ENCODE measurements at places on chromosomes 7 and 10.

DNA sequence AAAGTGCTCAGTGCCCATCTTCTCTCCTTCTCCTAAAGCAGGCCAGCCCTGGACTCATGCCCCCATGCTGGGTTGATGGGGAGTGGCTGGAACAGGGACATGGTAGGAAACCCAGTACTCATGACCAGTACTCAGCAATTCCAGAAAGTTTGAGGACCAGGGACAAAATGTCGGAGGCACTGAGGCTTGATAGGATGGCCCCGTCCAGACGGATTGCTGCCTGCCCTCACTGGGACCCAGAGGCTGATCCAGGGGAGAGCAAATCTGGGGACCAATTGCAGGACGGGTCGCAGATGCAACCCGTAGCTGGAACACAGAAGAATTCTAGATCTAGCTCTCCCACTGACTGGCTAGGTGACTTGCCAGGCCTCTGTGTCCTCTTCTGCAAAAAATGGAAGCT, 5.1 kb downstream of the ZCCHC24 start:
- no peak for DNase-seq

DNA sequence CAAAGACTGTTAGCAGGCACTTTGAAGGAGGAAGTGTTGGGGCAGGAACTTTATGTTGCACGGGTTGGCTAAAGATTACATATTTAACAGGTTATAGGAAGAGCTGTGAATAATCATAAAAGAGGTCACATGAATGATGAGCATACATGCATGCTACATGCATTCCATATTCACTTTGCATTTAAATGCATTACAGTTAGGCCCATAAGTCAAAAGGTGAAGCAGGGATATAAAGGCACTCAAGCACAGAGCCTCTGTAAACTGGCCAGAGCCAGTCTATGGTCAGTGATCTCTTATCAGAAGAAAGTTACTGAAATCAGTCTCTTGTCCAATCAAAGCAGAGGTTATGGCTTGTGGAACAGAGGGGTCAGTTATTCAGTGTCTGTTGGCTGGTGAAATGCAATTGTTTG, 7.3 kb upstream of the ANKRD7 start:
- DNase-seq, result no peak

DNA sequence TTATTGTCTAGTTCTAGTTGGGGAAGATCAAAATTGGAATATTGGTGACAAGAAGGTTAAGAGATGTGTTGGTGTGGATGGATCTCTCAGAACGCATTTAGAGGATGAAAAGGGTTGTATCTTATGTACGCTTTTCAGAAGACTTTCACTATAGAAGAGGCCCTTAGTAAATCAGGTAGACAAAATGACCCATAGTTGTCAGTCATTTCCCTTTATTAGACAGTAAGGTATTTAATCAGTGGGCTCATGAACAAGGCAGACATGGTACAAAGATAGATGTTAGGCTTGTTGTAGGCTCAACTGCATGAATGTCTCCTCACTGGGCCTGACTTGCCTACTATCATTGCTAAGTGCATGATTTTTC, 359.2 kb downstream of the PHF14 start:
- DNase-seq, result no peak

GRCh38 chr7:127782075-127782474, 130.1 kb downstream of the SND1 start:
- peak; percentile 36 for DNase-seq

DNA sequence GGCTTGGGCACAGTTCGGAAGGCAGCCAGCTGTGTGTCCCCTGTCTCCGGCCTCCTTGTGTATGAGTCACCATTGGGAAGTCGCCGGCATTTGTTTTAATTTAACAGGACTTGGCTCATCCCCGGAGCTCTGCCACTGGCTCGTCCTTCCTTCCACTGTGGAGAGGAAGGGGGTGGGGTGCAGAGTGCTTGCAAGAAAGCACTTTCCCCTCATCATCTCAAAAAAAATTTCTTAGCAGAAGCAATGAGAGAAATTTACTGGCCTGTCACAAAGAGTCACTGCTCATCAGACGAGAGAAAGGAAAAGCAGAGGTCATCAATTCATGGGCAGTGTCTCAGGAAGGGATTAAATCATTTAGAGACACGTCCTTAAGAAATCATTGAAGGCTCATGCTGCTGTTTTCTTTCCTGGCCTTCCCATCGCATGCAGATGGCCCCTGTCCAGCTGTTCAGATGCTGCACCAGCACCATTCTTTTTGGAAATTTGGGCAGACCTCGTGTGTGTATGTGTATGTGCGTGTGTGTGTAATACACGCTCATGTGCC, 93.3 kb downstream of the BMS1 start:
- no peak for DNase-seq

GRCh38 chr10:77835669-77836086, 90.9 kb downstream of the DLG5 start:
- DNase-seq, result no peak

GRCh38 chr7:24979470-24979862, 512 bp downstream of the OSBPL3 start:
- peak; percentile 71 for DNase-seq

GRCh38 chr10:130029209-130029608, 65.1 kb upstream of the EBF3 start:
- DNase-seq, result no peak

- no peak for DNase-seq
Observed at GRCh38 chr7:65448816-65449504, 75.3 kb downstream of the ZNF92 start.

DNA sequence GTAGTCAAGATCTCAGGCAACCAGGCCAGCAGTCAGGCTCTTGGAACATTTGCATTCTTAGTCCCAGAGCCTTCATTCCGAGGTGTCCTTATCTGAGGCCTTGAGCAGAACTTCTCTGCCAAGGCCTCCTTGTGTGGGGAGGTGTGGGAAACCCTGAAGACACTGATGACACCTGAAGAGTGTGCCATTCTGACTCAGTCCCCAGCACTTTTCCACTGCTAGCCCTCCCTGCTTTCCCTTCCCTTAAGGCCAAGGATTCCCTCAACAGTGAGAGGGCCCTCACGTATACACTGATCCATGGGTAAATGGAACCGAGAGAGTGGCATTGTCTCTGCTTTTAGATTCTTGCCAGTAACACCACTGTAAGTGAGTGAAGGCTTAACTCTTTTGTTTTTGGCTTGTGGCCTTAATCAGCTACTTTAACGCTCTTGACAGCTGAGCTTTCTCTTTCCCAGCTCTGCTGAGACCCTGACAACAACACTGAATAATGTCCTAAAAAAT, 30.3 kb downstream of the TRDMT1 start:
- no peak for DNase-seq

- no peak for DNase-seq
Observed at GRCh38 chr10:48457949-48458661, 146.8 kb downstream of the ARHGAP22 start.

DNA sequence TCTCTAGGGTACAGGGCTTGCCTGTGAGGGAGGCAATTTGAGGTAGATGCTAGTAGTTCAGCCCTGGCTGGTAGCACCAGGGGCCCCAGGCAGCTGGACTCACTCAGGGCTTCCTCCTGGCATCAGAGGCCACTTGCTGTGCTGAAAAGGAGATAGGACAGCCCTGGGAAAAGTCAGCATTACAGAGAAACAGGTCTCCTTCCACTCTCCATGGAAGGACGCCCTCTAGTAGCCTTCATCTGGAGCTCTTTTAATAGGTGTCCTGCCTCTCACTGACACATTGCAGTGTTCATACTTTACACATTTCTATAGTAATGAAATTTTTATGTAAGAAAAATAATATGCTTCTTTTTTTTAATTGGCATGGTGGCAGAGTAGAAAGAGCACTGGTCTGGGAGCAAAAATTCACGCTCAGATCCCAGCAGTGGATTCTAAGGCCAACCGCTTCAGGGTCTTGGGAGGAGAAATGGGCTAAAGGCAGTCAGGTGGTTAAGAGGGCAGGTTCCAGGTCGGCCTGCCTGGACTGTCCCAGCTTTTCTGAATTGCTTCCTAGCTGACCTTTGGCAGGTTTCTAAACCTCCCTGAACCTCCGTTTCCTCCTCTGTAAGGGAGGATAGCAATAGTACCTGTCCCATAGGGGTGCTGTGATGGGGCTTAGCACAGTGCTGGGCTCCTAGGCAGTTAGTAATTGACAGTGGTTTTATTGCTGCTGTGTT, 35.8 kb downstream of the AIFM2 start:
- no peak for DNase-seq

GRCh38 chr7:36117203-36117840, 35.7 kb upstream of the EEPD1 start:
- DNase-seq, result no peak

GRCh38 chr10:34433241-34434076, 381.6 kb downstream of the PARD3 start:
- DNase-seq, result no peak

DNA sequence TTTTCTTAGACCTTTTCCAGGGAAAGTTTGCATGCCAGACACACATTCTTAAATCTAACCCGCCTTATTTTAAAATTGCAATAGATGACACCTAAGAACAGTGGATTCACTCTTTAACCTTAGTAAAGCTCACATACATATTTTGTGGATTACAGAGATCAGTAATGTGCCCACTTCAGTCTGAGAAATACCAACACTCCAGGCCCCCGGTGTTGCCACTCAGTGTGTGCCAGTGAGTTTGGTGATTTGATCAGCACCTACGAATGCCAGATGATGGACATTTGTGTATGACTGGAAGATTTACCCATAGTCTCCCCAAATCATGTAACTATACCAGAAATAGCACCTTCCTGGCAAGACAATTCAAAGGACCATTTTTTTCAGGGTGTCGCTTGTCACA, 2.6 kb downstream of the LRRN3 start:
- DNase-seq, result no peak

DNA sequence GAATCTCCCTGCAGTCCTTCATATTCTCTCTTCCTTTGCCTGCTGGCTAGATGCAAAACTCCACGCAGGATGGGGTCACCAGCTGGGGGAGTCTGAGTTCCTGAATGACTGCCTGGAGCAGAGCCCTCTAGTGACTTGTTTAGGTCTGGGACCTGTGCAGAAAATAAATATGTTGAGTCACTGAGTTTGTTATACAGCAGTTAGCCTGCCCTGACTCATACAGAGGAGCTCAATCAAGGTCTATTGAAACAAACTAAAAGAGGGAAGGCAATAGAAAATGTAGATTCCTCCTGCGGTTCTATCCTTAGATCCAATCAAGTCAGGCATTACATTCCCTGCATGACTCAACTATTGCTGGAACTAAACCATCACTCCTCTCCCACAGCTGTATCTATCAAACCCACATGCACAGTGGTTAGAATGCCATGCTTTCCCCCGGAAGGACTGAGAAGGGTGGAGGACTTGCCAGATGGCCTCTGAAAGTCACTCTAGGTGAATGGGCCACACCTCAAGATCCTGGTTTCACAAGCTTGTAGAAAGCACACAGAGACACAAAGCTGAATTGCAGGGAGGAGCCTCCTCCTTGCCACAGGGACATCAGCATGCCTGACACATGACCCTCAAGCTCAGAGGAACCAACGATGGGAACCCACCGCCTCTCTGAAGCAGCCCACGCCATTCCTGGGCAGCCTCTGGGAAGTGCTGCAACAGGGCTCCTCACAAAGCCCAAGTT, 73.9 kb downstream of the SH3PXD2A start:
- peak; percentile 5 for DNase-seq

DNA sequence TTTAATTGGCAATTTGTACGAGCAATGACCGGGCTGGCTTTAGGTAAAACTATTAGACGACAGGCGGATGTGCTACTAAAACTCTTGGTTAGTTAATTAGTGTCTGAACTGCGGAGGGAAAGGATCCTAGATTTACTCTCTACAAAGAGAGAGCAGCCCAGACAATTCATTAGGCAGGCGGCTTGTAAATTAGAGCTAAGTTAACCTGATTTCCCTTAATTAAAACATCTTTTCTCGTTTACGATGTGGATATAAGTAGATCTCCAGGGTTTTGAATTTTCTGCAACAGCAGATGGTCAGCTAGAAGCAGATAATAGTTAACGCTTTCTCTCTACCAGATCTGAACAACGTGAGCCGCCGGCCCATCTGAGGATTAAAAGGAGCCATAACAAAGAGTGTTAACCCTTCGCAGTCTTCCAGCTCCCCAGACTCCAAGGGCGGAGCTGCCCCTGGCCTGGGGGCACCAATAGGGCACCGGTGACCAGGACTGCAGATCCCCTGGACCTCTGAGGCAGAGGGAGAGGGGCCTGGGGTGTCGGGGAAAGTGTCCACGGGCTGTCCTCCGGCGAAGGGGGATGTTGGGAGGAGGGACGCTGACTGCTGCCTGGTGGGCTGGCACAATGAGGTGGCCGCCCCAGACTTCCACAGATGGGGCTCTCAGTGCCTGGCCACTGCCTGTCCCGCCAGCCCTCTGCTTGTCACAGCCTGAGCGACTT, 6.3 kb upstream of the UNCX start:
- no peak for DNase-seq

GRCh38 chr10:7206412-7207100, 204.3 kb downstream of the SFMBT2 start:
- DNase-seq, result peak; percentile 77

DNA sequence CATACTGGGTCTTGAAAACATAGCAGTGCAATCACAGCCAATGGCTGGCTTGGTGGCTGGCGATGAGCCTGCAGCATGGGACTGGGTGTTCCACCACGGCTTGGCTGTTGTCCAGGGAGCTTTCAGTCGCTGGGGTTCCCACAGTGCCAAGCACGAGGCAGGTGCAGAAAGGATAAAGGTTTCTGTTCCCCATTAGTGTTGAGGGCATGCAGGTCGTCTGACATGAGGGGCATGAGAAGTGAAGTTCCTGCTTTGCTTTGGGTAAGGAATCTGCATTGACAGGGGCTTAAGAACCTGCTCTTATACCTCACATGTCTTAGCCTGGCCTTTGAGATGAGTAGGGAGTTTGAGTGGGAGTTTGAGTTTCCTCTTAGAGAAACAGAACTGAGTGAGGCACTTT, 9.0 kb upstream of the CFTR start:
- no peak for DNase-seq

- no peak for DNase-seq
Observed at GRCh38 chr10:118002581-118002980, 44.2 kb downstream of the RAB11FIP2 start.

DNA sequence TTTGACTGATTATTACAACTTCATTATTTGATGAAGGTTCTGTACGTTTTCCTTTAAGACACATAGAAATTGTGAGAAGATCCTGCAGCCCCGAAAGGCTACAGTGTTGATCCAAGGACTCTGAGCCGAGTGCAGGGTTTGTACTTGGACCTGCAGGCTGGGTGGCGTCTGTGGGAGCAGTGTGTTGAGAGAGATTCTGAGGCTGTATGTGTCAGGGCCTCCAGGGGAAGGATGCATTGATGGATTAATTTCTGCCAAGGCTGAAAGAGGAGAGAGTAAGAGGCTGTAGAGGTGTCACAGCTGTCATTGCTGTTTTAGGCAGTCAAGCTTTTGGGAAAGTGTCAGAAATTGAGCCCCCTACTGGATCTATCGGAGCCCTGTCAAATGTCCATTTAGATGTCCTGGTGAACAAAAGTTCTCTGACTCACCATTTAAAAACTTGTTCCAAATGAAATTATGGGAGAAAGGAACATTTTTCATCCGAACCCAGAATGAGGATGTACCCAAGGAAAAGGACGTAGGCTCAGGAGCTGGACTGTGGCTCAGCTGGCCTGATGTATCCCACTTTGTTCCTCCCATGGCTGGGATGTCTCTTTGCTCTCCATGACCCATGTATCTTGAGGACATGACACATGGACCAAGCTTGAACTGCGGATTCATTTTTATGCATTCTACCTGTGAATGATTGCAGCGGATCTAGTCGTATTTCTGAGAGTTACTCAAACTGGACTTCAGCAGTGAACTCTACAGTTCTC, 102.2 kb downstream of the TCF7L2 start:
- no peak for DNase-seq
